ENCODE measurements at places on chromosomes 12 and 14. TPM values are rescaled to one million over a fixed set of nuclear protein-coding genes. Genes with fewer than 3 reads are reported as not detected.
A peak's percentile ranks its signal among the peaks of the same experiment; 100 is the strongest.

CPSF6 gene
- 37.3 TPM for total RNA-seq

KRT81 gene
- total RNA-seq = not detected

MANSC4 gene
- not detected for total RNA-seq

NFATC4 gene
- total RNA-seq = 79.1 TPM

NR2C1 gene
- 64.5 TPM for total RNA-seq

CLSTN3 gene
- 40.0 TPM for total RNA-seq

KRT86 gene
- total RNA-seq = not detected

DNA sequence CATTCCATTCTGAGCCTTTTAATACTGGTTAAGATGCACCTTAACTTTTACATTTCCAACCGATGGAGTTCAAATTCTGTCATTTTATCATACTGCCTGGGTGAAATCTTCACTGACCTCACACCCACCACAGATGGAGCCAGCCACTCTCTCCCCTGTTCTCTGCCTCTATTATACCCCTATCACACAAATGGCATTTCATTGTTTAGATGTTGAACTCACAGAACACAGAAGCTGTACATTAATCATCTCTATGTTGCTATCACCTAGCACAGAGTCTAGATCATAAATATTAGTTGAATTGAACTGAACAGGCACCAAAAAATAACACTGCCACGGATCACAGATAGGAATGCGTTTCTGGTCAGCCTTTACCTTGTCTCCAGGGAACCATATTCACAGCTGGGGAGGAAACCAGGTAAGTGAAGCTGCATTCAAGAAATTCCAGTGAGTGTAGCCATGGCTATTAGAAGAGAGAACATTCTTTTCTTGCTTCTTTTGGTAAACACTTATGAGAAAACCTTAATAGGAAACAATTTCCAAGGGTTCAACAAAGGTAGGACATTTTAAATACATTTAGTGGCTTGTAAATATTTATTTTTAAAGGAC lies 194.9 kb upstream of the RMST start:
- H3K27ac ChIP-seq = no peak overlapping the region
- no peaks in the 10 kb centered on the region for H3K4me1 ChIP-seq

DNA sequence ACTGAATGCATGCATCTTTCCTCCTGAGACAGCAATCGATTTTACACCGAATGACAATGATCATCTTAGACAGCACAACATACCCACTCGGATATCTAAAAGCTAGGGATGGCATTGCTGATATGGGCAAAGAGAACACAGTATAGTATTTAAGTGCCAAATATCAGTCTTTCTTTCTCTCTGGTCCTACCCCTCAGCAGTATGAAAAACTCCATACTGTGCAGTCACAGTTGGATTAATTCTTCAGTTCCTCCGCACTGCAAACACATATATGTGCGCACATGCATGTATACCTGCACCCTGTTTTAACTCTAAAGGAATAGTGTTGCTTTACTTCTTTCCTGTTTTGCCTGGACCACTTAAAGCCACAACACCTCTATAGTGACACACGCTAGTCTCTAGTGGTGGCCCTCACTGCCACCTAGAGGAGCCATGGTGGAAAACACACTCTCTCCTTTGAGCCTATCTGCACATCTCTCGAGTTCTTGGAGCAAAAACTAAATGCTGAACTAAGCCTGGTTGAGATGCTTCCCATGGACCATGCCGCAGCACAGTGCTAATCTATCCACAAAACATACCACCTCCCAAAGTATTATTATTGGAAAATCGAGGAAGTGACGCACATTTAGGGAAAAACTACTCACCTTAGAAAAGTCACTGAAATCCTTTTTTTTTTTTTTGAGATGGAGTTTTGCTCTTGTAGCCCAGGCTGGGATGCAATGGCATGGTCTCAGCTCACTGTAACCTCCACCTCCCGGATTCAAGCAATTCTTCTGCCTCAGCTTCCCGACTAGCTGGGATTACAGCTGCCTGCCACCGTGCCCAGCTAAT lies 11.9 kb downstream of the TMEM52B start:
- no peaks in the 10 kb centered on the region for H3K27me3 ChIP-seq
- H3K4me1 ChIP-seq = no peaks in the 10 kb centered on the region
- no peak overlapping the region for H3K4me3 ChIP-seq
- H3K36me3 ChIP-seq = no peaks in the 10 kb centered on the region
- peak; percentile 53 for DNase-seq

GRCh38 chr14:22131749-22132476 lies 457.1 kb downstream of the DAD1 start:
- no peaks in the 10 kb centered on the region for H3K36me3 ChIP-seq
- H3K4me1 ChIP-seq = no peaks in the 10 kb centered on the region
- no peak overlapping the region for H3K4me3 ChIP-seq
- no peak overlapping the region for H3K27ac ChIP-seq
- no peak for DNase-seq
- no peaks in the 10 kb centered on the region for H3K27me3 ChIP-seq

- peak within 1 kb of the TSS; percentile 53 for H3K4me3 ChIP-seq
- DNase-seq = no peak
- no peaks in the 10 kb centered on the region for H3K27me3 ChIP-seq
Measured at GRCh38 chr14:64293976-64294671, at the start of gene ESR2. TSS of gene ESR2 (minus strand) at chr14:64294371. CDS start at chr14:64282985, 11,386 bp downstream.

GRCh38 chr14:57388067-57388466 lies 2.3 kb upstream of the NAA30 start:
- no peak for DNase-seq
- H3K27ac ChIP-seq = no peak overlapping the region
- H3K36me3 ChIP-seq = no peaks in the 10 kb centered on the region
- no peaks in the 10 kb centered on the region for H3K4me1 ChIP-seq
- no peak overlapping the region for H3K4me3 ChIP-seq

DNA sequence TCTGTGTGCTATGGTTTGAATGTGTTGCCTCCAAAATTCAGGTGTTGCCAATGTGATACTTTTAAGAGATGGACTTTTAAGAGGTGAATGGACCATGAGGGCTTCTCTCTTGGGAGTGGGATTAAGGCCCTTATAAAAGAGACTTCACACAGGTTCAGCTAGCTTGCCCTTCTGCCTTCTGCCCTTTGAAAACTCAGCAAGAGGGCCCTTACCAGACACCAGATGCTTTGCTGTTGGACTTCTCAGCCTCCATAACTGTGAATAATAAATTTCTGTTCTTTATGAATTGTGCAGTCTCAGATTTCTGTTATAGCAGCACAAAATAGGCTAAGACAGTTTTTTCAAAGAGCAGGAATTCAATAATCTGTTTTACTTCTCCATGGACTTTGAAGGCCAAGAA lies 86.1 kb downstream of the DIP2B start:
- H3K4me1 ChIP-seq = no peaks in the 10 kb centered on the region
- no peak overlapping the region for H3K27ac ChIP-seq
- no peak for DNase-seq
- H3K4me3 ChIP-seq = no peak overlapping the region
- no peaks in the 10 kb centered on the region for H3K27me3 ChIP-seq

- no peak overlapping the region for H3K27ac ChIP-seq
- peaks cover 58% of the 10 kb centered on the region for H3K4me1 ChIP-seq
- H3K36me3 ChIP-seq = peaks cover 18% of the 10 kb centered on the region
- no peaks in the 10 kb centered on the region for H3K27me3 ChIP-seq
Measured at GRCh38 chr12:54285150-54286041, 4.9 kb downstream of the HNRNPA1 start.

DNA sequence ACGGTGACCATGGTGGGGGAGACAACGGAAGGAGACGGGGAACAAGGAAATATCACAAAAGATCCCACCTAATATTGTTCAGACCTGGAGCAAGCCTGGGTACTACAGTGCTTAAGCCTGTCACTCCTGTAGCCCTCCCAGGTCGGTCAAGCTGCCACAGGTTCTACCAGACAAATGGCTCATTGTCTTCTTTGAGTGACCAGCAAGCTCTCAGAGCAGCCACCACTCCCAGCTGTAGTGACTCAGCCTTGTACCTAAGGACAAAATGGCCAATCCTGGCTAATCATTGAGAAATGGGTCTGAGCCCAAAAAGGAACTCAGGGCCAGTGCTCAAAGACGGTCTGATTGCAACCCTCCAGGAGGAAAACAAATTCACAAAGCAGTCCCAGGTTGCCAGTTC lies 238.4 kb upstream of the NOS1 start:
- no peak for DNase-seq
- H3K27me3 ChIP-seq = no peaks in the 10 kb centered on the region
- no peak overlapping the region for H3K27ac ChIP-seq
- no peaks in the 10 kb centered on the region for H3K4me1 ChIP-seq

DNA sequence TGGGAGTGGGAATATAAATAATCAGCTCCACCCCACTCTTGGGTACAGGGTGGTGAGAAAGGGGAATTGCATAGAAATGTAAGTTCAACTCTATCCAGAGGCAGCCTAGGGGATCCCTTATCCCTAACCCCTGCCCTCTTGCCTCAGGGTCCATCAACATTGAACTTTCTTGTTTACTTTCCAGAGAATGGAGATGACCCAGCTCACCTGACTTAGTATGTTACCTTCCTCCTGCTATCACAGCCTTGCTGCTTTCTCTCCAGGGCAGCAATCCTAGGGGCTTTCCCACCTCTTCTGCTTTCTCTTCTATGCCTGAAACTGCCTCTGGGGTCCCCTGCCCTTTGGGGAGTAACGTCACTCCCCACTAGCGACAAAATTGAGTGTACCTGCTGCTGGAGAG lies 2.7 kb downstream of the LRP1 start:
- peak overlapping the region; percentile 99 for H3K27ac ChIP-seq
- no peak for DNase-seq
- no peaks in the 10 kb centered on the region for H3K36me3 ChIP-seq
- H3K4me3 ChIP-seq = peak overlapping the region; percentile 2
- no peaks in the 10 kb centered on the region for H3K27me3 ChIP-seq
- no peaks in the 10 kb centered on the region for H3K4me1 ChIP-seq

DNA sequence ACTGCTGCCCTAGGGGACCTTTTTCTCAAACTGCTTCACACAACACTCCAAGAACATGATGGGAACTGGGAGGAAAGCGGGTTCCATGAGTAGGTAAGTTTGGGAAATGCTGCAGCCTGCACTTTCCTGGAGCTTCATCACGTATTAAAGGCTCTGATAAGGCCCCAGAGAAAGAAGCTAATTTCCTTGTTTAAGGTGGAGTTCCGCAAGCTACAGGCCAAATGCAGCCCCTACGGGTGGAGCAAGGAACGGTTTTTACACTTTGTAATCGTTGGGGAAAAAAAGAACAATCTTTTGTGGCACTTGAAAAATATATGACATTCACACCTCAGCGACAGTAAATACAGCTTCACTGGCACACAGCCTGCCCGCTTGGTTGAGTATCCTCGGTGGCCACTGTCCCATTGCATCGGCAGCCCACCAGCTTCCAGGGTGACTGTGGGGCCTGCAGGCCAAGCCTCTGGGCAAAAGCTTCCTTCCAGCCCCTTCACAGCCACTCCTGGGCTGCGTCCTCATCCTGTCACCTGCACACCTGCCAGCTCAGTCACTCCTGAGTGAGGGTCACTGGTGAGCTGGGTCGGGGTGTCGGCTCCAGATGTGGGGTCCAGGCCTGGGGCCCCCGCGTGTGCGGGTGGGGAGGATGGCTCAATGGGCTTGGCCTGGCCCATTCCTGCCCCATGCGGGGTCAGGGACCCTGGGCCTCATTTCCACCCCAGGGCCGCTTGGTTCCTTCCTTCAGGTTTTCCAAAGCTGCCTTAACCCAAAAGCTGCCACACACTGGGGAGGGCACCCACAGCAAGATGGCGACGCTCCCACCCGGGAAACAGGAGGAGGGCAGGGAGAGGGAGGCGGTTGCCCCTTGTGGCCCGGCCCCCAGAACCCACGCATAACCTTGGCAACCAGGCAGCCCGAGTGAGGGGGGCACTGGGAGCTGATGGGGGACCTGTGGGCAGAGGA lies 2.4 kb downstream of the AMN start:
- H3K4me3 ChIP-seq = no peak overlapping the region
- H3K36me3 ChIP-seq = no peaks in the 10 kb centered on the region
- DNase-seq = no peak

DNA sequence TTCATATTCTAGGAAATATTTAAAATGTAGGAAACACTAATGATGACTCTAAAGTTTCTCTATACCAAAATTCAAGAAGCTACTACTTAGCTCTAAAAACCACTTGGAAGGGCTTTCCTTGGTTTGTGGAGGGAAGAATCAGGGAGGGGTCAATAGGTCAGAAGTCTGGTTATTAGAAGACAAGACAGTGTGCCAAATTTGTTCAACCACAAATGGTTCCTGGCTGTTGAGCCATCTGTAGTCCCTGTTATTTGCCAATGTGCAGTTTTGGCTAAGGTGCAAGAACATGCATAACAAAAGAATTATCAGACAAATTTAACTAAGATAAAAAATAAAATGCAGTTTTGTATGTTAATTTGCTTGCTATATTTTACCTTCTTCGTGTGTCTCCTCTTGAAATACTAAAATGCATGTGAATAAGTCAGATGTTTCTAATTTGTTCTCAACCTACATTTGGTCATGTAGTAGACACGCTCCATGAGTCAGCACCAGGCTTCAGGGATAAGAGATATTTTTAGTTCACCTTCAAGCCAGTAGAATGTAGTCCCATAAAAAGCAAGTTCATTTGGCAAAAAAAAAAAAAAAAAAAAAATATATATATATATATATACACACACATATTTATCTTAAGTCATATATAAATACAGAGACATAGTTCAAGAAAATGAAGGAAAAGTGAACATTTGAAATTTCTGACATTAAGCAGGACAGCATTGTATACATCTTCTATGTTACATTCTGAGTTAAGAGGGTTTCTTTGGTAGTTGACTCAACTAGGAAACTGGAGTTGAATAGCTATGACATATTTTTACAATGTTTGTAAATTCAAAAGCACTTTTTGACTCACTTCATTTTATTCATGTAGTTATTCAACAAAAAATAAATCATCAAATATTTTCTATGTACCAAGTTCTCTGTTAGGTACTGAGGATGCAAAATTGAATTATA lies 123.3 kb downstream of the KCNC2 start:
- no peak for DNase-seq
- H3K4me3 ChIP-seq = no peak overlapping the region
- no peaks in the 10 kb centered on the region for H3K27me3 ChIP-seq
- H3K36me3 ChIP-seq = no peaks in the 10 kb centered on the region
- no peaks in the 10 kb centered on the region for H3K4me1 ChIP-seq
- H3K27ac ChIP-seq = no peak overlapping the region

- no peak overlapping the region for H3K27ac ChIP-seq
- DNase-seq = no peak
- peaks cover 55% of the 10 kb centered on the region for H3K4me1 ChIP-seq
- no peaks in the 10 kb centered on the region for H3K27me3 ChIP-seq
Measured at GRCh38 chr14:103073876-103074728, 9.9 kb upstream of the LBHD2 start.

GRCh38 chr14:104266631-104267575 lies 128.5 kb downstream of the KIF26A start:
- no peak overlapping the region for H3K27ac ChIP-seq
- H3K4me3 ChIP-seq = no peak overlapping the region
- H3K4me1 ChIP-seq = no peaks in the 10 kb centered on the region
- no peaks in the 10 kb centered on the region for H3K36me3 ChIP-seq

DNA sequence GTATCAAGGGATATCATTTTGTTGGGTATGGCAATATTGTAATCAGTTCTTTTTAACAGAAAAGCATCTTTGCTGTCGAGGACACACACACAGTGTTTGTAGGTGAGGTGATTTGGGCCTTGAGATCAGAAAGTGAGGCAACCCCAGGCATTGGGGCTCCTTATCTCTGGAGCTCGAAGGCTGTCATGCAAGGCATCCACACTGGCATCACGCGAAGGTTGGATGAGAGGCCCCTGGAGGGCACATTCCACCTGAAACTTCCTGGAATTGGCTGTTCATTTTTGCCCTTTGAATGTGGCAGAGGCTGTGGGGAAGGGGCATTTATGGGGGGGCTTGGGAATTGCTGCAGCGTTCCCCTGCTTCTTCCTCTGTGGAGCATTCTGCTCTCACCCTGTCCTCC lies 45.5 kb downstream of the IL31 start:
- H3K27ac ChIP-seq = no peak overlapping the region
- no peak overlapping the region for H3K4me3 ChIP-seq
- peaks cover 25% of the 10 kb centered on the region for H3K36me3 ChIP-seq
- H3K27me3 ChIP-seq = no peaks in the 10 kb centered on the region
- H3K4me1 ChIP-seq = no peaks in the 10 kb centered on the region
- no peak for DNase-seq
